ENCODE measurements at places on chromosomes 7 and 10.

- DNase-seq = no peak
Measured at GRCh38 chr7:30521532-30521931, 16.9 kb upstream of the GGCT start.

- peak; percentile 19 for DNase-seq
Measured at GRCh38 chr7:151757274-151757673, 119.6 kb downstream of the PRKAG2 start.

GRCh38 chr10:132386419-132386831 lies 10.6 kb upstream of the PWWP2B start:
- DNase-seq = no peak

DNA sequence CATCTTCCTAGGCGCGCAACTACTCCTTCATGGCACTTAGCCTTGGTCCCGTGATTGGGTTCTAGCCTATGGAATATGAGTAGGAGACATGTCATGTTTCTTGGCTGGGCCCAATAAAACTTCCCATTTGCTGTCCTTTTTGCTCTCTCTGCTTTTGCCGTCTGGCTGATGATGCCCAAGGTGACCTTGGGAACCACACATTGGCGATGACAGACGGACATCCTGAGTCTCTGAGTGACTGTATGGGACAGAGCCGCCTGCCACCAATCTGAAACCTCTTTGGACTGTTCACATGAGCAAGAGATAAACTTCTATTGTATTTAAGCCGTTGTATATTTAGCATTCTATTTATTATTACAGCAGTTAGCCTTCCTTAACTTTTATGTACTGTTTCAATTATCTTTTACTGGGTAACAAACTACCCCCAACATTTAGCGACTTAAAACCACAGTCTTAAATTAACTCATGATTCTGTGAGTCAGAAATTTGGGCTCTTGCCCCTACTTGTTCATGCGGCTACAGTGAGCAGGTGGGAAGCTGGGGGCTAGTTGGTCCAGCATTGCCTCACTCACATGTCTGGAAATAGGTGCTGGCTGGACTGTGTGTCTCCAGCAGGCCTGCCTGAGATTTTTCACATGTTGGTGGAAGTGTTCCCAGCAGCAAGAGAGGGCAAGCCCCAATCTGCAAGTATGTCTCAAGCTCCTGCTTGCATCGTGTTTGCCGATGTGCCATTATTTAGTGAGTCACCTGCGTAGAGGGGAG lies 71.7 kb downstream of the NOD1 start:
- no peak for DNase-seq

DNA sequence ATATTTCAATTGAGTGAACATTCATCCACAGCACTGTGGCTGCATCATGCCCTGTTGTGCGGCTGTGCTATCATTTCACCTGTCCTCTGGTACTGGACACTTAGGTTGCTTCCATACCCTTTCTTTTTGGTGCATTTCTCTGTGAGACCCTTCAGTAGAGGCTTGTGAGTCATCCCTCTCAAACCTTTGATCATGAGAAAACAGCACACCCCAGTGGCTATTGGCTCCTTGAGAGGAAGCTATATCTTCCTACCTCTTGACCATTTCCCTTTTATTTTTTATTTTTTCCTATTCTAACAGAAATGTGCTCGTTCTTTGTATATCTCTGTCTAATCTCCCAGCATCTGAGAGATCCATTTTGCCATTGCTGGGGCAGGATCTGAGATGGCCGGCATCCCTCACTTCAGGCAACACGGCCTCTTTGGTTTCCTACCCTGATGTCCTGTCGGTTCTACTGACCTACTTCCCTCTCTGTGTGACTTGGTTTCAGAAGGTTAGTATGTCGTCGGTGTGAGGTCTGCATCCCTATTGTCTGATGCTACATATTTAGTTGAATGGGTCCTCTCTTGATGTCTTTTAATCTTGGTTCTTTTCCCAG lies 23.8 kb upstream of the PIK3AP1 start:
- DNase-seq = no peak

All from PC-9 (cell line).